ENCODE measurements at places on chromosomes 5 and 9.

GRCh38 chr5:142500227-142500905 is 175.5 kb upstream of the SPRY4 start:
- DNase-seq = no peak

- no peak for DNase-seq
These were observed 71.4 kb downstream of the RAPGEF6 start for GRCh38 chr5:131563434-131564228.

GRCh38 chr5:79806741-79807140 is 117.1 kb downstream of the CMYA5 start:
- DNase-seq = no peak

DNA sequence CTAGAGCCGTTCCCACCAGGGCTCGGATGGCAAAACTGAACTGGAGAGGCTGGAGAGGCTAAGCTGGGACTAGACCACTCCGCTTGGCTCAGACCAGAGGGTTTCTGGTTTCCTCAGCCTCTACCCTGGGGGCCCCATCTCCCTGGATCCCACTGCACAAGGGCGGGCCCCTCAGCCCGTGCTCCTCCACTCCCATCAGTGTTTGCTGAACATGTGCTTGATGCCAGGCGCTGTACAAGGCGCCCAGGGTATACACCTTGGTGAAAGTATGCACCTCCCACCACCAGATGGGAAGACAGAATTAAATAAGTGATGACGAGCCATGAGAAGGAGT is 18.0 kb downstream of the GPX3 start:
- no peak for DNase-seq

DNA sequence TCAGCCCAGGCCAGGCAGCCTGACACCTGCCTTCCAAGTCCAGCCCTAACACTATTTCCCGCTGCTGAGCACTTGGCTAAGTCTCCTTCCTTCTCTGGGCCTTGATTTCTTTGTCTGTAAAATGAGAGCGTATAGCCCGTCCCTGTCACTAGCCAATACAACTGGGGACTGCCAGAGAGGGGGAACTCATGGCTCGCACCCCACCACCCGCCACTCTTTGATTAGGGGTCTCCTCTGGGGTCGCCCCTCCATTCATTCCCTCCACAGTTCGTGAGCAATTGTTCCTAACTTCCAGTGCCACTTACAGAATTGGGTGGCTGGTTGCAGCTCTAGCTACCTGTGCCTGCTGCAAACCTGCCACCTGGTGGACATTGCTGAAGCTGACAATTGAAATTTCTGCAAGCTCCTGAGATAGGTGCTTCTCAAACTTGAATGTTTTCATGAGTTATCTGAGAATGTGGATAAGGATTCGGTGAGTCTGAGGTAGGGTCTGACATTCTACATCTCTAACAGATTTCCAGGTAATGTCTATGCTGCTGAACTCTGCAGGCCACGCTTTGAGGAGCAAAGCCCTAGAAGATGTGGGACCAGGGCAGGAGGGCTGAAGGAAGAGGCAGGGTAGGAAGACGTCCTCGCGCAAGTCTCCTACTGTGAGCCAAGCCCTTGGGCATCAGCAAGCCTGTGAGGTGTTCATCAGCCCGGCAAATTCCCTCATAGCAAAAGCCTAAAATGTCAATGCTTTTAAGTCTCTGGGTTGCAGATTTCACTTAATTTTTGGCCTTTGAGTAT is 13.3 kb upstream of the RECK start:
- DNase-seq = peak; percentile 69

DNA sequence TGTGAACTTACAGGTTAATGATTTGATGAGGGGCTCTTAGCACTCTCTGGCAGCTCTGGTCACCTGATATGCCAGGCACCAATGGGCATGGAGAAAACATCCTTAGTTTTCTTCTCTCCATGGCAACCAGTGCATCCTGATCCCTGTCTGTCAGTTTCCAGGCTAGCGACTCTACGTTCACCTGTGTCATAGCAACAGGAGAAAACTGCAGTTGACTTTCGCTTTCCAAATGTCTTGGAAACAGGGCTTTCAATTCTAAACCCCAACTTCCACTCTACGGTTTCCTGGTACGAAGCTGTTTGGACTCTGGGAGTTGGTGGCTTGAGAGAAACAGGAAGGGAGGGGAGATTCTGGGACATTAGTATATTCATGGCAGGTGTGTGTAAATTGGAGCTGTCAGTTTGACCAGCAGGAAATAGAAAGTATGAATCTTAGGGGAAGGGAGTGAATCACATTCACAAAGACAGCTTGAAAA is 74.4 kb downstream of the SLC28A3 start:
- DNase-seq = no peak

GRCh38 chr5:110054240-110054639 is 364.5 kb downstream of the MAN2A1 start:
- peak; percentile 82 for DNase-seq

GRCh38 chr9:76562511-76562911 is 103.5 kb downstream of the GCNT1 start:
- no peak for DNase-seq

DNA sequence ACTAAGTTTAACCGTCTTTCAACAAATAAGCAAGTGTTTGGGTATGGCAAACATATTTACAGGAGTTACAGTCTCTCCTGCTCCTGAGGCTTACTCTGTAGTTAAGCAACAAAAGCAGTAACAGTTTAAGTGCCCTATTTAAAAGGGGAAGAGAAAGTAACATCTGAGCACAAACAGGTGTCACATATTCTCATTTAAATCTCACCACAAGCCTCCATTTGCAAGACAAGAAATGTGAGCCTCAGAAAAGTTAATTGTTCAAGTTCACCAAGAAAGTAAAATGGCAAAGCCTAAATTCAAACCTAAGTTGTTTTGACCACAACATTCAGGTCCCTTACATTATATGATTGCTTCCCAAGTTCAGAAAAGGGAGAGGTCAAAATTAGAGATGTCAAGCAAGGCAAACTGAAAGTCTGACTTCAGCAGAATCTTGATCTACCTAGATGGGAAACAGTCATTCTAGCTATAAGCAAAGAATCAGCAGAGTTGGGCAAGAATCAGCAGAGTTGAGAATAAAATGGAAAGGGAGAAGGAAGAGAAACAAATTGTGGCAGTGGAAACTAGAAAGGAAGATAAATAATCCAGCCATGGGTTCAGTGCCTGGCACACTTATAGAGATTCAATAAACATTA is 93.4 kb downstream of the STRBP start:
- peak; percentile 2 for DNase-seq

- no peak for DNase-seq
These were observed 101.6 kb upstream of the DPYSL3 start for GRCh38 chr5:147611483-147611882.

- no peak for DNase-seq
These were observed 950.4 kb downstream of the EFNA5 start for GRCh38 chr5:106720367-106720766.

DNA sequence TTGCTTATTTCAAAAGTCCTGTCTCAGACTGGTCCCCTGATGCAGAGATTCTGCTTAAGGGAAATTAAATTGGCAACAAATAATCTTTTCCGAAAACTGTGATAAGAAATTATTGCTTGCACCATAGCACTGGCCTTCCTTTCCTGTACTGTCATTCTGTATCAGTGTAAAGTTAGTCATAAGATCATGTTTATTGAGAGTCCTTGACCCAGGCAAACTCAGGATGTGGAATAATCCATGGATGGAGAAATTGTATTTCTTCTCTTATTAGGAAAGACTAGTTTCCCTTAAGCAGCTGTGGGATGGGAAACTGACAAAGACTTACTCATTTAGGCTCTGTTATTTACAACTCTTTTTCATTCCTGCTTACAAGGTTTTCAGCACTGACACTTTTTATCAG is 83.0 kb upstream of the RANBP6 start:
- no peak for DNase-seq

DNA sequence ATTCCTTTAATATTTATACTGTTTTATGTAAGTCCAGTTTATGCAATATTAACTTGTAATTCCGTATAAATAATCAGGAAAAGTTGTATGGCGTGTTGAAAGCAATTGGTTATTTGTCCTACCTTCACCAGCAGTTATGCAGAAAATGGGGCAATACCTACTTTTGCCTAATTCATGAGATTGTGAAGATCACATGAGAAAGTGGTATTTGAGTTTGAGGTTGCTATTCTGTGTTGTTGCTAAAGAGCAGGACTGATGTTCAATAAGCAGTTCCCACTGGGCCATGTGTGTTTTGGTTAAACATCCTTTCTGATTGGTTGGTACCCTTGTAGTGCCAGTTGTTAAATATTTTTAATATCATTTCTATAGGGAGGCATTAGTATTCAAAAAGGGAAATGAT is 3.2 kb downstream of the TGFBR1 start:
- DNase-seq = no peak

- DNase-seq = no peak
These were observed 36.1 kb downstream of the FGF18 start for GRCh38 chr5:171455522-171455921.

DNA sequence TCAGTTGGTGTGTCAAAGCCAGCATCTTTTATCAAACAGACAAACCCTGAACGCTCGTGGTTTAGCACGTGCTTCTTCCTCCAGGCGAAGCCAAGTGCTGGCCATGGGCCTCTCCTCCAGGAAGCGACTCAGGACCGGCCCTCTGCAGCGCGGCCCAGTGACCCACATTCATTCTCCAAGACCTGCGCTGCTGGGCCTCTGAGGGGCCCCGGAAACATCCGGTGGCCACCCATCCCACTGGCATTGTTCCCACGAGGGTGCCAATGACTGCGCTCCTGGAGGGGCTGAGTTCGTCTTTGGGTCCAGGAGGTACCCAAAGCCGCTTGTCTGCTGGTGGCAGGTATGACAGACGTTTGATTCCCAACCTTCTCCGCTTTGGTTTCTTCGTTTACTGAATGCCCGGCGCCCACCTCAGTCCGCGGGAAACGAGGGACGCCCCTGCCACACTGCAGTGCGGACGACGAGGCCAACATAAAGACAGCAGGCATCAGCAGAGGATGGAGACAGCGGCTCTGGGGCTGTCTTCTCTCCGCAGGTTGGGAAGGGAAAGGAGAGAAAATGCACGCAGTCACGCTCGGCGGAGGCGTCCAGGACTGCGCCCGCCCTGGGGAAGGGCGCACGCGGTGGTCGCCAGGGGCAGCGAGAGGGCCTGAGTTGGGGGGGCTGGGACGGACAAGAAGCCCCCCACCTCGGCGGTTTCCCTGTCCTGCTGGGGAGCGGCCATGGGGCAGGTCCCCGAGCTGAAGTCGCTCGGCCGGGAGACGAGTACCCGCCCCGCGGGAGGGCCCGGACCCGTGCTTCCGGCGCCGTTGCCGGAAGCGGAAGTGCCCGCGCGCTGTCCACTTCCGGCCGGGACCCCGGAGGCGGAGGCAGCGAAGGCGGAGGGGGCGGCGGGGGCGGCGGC is at the start of gene EXOC3:
Gene EXOC3, plus strand, starts transcription at position 842 of the 904 bp plus-strand sequence. CDS start 3,030 bp downstream, outside the sequence.
- DNase-seq = peak; percentile 74

GRCh38 chr9:18604767-18605730 is 131.1 kb downstream of the ADAMTSL1 start:
- DNase-seq = no peak

- DNase-seq = no peak
These were observed 166.7 kb downstream of the TTLL11 start for GRCh38 chr9:121926351-121926801.

DNA sequence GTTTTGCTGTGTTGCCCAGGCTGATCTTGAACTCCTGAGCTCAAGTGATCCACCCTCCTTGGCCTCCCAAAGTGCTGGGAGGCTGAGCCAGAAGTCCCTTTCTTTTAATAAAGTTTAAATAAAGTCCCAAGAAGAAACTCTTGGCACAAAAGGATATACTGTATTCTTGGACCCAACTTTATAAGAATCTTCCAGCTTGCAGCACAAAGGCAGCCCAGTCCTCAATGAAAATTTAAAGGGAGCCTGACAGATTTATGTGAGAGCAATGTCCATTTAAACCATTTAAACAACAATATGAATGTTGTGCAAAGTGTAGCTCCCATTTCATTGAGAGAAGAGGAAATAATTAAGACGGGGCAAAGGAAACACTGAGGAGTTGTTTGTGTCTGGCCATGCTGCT is 217.0 kb downstream of the DOCK8 start:
- no peak for DNase-seq

GRCh38 chr5:89168766-89169165 is 285.8 kb upstream of the MEF2C start:
- no peak for DNase-seq

GRCh38 chr5:41406424-41406823 is 104.0 kb downstream of the PLCXD3 start:
- no peak for DNase-seq

- no peak for DNase-seq
These were observed 140.1 kb downstream of the FGF1 start for GRCh38 chr5:142545650-142546322.

DNA sequence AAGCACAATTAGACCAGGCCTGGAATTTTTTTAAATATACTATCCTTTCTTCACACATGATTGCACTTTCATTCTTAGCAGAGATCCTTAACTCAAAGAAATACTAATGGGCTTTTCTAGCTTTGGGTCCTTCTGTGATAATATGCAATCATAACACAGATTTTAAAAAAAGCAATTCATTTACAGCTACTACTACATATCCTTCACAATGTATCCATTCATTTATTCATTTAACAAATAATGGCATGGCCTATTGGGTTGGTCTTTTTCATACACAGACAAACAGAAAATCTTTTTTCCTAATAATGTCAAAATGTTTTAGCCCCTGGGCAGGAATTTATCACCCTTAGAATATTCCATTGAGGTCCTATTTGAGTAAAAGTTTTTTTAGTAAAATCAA is 47.0 kb downstream of the SAXO1 start:
- DNase-seq = no peak

- no peak for DNase-seq
These were observed 109.4 kb upstream of the PRLR start for GRCh38 chr5:35339616-35340100.

DNA sequence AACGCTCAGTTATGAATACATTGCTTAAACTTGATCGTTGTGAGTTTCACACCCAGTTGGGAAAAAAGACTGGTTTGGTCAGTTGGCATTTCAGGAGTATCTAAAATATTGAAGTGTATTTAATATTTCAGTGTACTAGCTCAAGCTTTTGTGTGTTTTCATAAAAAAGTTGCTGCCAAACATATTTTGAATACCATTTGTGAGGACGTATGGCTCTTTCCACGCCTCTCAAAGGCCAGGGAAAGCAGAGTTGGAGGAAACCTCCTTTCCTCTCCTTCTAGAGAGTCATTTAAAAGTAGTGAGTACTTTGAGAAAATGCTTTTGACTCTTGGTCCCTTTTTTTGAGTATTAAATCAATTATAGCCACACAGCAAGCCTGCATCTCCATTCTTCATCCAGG is 43.2 kb upstream of the ANKRD33B start:
- DNase-seq = no peak

- no peak for DNase-seq
These were observed 25.5 kb downstream of the IRX4 start for GRCh38 chr5:1857256-1857600.

- DNase-seq = no peak
These were observed 6.3 kb downstream of the FOXD1 start for GRCh38 chr5:73442231-73442811.

DNA sequence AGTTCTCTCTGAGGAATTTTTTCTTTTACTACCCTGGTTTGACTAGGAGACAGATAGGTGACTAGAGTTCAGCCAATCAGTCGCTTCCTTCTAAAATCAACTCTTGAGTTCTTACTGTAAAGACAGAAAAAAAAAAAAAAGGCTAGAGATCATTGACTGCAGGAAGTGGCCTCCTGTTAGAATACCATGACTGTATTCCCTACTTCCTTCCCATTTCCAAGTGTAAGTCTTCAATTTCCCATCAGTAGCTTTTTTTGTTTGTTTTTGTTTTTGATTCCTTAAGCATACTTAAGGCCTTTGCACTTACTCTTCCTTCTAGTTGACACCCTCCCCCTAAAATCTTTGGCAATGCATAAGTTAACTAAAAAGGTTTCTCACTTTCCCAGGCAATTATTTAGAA is 154.3 kb downstream of the HMHB1 start:
- no peak for DNase-seq

GRCh38 chr9:14344941-14345353 is 31.0 kb upstream of the NFIB start:
- DNase-seq = no peak

All from CD4-positive, alpha-beta T cell treated with Interleukin-4 for 1 hour (primary cell).